Fibroblast of skin of scalp (primary cell): ENCODE measurements at places on chromosomes 13 and 19.

DNA sequence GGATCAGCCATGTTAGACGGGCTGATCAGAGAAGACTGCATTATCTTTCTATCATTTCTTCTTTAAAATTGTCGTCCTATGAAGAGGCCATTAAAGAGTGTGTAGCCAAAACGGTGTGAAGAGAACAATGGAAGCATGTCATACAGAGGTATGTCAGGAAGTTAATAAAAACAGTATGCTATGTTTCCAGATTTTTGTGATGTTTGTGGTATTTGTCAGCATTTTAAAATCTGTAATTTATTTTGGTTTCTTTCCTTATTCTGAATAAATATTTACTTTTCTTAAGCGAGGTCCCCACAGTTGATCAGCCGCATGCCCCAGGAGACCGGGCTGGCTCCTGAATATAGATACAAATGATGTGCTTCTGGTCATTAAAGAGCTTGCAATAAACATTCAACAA lies 142.9 kb upstream of the SERP2 start:
- peak; percentile 57 for DNase-seq

DNA sequence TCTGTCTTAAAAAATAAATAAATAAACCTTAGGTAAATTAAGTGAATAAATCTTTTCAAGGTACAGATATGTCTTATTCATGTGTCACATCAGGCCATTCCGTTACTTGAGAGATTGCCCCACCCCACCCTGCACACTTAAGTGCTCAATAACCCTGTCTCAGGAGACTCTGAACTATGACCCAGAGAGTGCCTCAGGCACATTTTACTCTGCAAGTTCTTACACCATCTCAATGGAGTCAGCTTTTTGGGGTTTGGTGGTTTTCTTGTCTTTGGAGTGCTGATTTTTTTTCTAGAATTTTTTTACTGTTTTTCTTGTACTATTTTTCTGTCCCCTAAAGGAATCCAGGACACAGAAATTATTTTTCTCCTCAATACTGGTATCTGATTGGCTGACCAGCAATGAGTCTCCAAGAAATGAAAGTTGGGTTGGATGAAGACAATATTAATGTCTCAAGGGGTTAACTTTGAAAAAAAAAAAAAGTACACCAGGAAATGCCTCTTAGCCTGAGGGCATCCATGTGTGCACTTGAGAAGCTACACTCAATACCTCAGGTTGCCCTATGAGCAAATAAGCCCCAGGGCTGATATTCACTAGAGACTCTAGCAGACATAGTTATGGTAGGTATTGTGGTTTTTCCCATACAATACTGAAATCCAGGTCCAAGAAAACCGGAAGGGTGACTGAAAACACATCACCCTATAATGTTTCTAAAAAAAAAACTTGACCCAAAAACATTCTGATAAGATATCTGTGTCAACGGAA lies 114.6 kb upstream of the ZNF91 start:
- no peak for DNase-seq

DNA sequence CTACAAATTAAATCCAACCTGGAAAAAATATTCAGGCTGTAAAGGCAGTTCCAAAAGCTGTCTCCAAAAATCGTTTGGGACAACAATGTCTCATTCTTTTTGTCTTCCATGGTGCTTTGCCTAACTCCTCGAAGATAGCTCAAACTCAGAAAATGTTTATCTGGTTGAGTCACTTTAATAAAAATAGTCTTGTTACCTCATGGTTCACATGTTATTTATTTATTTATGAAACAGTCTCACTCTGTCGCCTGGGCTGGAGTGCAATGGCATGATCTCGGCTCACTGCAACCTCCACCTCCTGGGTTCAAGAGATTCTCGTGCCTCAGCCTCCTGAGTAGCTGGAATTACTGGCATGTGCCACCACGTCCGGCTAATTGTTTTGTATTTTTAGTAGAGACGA lies 4.9 kb upstream of the BRD4 start:
- peak; percentile 68 for DNase-seq

DNA sequence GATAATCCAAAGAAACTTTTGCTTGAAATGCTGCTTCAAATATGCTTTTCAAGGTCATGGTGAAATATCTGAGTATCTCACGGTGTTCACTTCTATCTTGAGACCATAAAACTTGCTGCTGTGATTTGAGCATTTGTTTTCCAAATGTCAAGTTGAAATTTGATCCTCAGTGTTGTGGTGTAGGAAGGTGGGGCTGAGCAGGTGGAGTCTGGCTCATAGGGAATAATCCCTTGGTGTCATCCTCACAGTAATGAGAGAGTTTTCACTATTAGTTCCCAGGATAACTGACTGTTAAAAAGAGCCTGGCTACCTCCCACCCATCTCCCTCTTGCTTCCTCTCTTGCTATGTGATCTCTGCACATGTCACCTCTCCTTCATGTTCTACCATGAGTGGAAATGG lies 858.0 kb upstream of the SLITRK5 start:
- DNase-seq, result no peak

DNA sequence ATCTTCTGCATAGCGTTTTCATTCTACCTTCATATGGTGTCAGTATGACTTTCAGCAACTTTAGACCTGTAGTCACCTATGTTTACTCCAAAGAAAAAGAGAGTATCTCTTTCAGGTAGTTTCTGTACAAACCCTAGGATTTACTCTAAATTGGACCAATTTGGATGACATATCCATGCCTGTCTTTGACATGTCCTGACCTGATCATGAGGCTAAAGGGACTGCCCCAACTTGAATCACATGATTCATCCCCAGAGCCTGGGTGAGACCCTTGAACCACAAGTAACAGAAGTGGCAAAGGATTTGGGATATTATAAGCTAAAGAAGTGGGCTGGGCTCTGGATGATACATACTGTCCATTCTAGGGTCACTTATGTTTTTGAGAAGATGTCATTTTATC lies 124.5 kb upstream of the CSNK1A1L start:
- no peak for DNase-seq

- no peak for DNase-seq
Measured at GRCh38 chr19:39188960-39189359, 7.8 kb upstream of the NCCRP1 start.

GRCh38 chr19:45985321-45985720 lies 9.9 kb upstream of the CCDC61 start:
- DNase-seq, result no peak

GRCh38 chr13:110113284-110113764 lies 193.6 kb downstream of the COL4A1 start:
- peak; percentile 54 for DNase-seq

DNA sequence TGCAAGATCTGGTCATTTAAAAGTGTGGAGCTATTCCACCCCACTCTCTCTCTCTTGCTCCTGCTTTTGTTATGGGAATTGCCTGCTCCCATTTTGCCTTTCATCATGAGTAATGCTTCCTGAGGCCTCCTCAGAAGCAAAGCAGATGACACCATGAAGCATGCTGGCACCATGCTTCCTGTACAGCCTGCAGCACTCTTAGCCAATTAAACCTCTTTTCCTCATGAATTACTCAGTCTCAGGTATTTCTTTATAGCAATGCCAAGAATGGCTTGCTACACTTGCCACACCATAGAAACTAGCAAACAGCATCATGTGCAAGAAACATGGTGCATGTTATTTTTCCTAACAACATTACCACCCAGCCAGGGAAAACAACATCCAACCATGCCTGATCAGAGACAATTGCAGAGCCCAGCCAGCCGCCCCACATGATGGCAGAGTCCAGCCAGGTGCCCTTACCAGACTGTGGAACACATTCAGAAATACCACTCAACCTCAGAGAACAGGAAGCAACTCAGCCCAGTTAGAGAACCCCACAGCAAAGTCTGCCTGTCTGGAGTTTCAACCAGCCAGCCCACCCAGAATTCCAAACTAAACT lies 36.9 kb downstream of the SYDE1 start:
- no peak for DNase-seq
